Stimulated activated CD8-positive, alpha-beta memory T cell treated with anti-CD3 and anti-CD28 coated beads, Interleukin-2, amount 100 ng/mL, for 1 hour (primary cell): ENCODE measurements at places on chromosomes 6 and 20.
A peak's percentile ranks its signal among the peaks of the same experiment; 100 is the strongest.

- no peak for DNase-seq
Measured at GRCh38 chr6:32271429-32271828, 47.6 kb upstream of the NOTCH4 start.

DNA sequence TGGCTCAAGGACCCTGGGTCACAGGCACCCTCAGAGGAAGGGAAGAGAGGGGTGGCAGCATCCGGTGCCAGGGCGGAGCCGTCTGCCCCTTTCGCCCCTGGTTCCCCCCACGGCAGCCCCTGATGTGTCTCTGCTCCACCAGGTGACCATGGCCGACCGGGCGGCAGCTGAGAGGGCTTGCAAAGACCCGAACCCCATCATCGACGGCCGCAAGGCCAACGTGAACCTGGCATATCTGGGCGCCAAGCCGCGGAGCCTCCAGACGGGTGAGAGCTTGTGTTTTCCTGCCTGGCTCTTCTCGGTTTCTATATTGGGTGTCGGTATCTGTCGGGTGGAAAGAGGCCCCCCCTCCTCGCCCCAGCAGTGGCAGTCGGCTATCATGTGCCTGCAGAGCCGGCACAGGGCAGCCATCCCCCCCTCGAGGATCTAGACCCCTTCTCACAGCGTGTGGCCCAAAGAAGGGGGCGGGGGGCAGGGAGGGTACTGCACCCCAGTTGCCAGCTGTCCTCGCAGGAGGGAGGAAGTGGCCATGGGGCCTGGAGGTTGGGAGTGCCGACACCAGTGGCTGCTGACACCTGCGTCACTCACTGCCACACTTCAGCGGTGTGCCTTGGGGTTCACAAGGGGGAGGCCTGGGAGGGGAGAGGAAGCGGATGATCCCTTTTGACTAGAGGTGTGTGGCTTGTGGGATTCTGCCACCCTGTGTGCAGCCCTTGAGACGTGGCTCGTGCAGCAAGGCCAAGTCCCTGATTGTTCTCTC, 1.5 kb downstream of the RBM38 start:
- peak; percentile 46 for DNase-seq

GRCh38 chr20:19599200-19599599, 158.9 kb upstream of the RIN2 start:
- DNase-seq: no peak

GRCh38 chr6:42971746-42972327, 7.1 kb downstream of the PEX6 start:
- no peak for DNase-seq

DNA sequence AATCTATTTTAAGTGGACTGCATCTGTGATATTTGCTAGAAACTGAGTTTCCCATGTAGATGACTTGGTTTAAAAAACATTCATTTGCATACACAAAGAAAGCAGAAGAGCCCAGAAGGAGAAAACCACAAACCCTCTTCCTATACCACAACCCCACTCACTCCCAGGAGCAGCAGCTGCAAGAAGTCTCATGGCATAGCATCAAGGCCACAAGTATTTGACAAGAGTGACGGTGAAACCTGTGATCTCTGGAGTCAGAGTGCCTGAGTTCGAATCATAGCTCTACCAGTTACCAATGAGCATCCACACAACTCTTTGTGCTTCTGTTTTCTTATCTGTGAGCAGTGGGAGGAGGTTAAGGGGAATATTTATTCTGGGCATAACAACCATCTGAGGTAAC, 44.7 kb upstream of the SIRPG start:
- no peak for DNase-seq

- no peak for DNase-seq
Measured at GRCh38 chr6:125773387-125774341, 17.1 kb upstream of the NCOA7 start.

DNA sequence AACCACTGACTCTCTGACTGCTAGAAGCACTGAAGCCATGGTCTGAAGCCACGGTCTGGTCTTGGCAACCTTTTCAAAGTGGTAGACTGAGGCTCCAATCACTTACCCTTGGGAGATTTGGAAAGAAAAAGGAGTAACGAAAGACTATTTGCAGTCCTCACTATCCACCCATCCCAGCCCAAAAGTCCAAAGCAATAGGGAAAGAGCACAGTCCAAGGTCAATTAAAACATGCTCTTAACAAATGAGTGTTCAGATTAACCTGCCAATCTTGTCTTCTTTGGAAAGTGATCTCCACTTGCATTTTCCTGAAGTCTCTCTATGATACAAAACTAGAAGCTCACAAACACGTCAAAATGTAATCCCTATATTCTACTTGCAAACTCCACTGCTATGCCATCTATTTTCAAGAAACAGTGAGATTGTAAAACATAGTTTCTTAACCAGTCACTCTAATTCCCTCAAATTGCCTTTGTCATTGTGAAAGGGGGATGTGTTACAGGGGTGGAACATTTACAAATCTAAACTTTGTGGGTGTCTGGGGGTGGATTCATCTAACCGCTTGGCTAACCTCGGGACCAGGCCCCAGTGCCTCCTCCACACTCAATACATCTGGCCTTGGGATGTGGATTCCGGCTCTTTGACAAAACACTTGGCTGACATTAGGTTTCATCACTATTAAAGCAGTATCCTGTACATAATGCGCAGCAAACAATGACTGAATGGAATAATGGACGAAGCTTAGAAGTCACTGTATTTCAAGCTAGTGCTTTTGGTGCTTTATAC, 56.4 kb downstream of the B4GALT5 start:
- no peak for DNase-seq

DNA sequence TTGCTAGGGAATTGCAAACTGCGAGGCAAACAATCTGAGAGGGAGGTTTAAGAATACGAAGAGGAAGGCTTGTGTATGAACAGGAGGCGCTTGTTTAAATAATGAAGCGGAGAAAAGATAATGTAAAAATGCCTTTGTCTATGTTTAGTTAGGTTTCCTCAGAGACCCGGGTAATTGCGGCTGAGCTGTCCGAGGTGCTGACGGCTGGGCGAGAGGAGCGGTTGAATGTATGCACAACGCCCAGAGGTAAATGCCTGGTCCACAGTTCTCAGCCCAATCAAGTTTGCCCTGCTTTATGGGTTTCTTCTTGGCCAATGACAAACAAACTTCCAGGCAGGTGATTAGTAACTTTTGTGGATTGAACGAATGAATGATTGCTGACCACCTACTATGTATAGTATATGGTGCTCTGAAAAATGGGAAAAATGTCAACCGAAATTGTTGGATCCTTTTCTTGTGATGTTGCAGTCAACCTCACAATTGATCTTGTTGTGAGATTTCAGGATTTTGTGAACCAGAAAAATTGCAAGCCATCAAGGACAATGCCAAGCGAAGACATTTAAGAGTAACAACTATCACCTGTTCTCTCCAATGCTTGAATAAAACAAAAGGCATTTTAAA, 38.3 kb upstream of the SLC32A1 start:
- no peak for DNase-seq

DNA sequence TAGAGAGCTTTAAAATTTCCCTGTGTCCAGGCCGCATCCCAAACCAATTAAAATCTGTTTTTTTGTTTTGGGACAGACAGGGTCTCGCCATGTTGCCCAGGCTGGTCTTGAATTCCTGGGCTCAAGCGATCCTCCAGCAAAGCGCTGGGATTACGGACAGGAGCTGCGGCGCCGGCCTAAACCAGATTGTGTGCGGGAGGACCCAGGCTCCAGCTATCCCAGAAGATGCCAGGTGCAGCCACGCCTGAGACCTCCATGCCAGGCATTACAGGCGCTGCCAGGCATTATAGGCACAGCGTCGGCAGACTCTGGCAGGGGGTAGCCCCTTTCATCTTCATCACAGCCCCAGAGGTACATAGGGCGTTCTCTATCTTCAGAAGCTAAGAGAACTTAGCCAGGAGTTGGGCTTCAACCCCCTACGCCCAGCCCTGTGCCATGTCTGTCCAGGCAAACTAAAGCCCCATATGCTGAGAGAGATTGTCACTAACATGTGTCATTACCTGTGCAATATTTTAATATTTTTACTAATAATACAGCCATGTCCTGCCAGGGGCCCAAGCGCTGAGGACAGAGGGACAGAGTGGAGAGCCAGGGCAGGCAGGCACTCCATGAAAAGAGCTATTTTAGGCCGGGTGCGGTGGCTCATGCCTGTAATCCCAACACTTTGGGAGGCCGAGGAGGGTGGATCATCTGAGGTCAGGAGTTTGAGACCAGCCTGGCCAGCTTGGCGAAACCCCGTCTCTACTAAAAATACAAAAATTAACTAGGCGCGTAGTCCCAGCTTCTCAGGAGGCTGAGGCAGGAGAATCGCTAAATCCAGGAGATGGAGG, 9.8 kb upstream of the GRM4 start:
- DNase-seq: no peak

GRCh38 chr20:35837577-35838195, 65.9 kb downstream of the PHF20 start:
- DNase-seq: no peak

- no peak for DNase-seq
Measured at GRCh38 chr6:106527979-106528378, 101.3 kb downstream of the RTN4IP1 start.

GRCh38 chr6:14910692-14911547, 334.9 kb upstream of the JARID2 start:
- DNase-seq: no peak

- no peak for DNase-seq
Measured at GRCh38 chr20:16132036-16132798, 441.0 kb downstream of the KIF16B start.

DNA sequence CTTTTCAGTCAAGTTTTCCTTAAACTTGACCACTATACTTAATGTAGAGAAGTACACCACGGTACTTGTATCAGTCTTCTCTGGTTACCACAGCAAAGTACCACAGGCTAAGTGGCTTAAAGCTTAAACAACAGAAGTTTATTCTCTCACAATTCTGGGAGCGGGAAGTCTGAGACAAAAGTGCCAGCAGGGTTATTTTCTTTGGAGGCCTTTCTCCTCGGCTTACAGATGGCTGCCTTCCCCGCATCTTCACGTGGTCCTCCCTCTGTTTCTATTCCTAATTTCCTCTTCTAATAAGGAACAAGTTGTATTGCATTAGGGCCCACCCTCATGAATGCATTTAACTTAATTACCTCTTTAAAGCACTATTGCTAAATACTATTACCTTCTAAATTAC, 258.0 kb downstream of the PLCB1 start:
- DNase-seq: no peak

DNA sequence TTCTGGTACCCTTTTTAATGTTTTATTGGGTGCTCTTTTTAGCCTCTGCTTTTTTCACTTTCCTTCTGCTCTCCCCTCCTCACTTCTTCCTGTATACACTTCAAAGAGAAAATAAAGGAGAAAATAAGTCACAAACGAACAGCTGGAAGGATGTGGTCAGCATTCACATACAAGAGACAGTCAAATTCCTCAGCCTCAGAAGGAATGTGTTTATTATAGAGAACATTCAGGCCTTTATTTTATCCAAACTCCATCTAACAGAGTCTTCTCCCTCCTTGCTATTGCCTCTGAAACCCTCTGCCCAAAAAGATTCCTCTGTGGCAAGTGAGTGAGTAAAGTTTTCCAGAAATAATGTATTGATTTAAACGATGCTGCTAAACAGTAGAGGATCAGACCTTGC, 490.4 kb downstream of the FRK start:
- no peak for DNase-seq

- DNase-seq: no peak
Measured at GRCh38 chr20:20513720-20514119, 145.8 kb downstream of the INSM1 start.

DNA sequence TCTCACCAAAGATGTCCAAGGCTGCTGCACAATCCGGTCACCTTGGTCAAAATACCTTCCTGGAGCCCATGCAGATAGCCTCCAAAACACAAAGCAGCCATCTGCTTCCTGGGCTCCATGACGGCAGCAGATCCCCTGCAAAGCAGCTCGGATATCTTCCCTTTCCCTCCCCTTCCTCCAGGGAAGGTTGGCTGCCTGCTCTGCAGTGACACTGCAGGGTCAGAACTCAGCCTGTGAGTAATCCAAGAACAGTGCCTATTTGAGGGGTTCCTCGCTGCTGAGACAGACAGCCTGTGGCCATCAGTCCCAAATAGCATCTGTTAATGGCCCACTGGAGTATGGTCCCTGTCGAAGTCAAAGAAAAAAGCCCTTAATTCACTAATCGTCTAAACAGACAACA, 270.8 kb downstream of the PREX1 start:
- no peak for DNase-seq

GRCh38 chr6:116030770-116031169, 29.9 kb downstream of the FRK start:
- no peak for DNase-seq

DNA sequence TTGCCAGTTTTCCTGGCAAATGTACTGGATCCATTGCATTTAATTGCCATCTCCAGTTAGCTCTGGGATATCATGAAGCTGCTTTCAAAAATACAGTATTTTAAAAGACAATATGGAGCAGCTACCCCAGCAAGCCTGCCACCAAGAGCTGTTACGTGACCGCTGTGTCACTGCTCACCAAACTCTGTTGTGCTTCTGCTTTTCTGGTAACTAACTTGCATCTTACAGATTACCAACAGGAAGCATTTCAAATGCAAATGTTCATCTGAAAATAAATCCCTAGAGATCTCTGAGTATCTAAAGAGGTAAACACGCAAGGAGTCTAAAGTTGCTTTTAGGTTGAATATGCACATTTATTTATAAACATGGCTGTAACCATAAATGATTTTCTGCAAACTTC, 1008.3 kb downstream of the KIF16B start:
- DNase-seq: no peak

DNA sequence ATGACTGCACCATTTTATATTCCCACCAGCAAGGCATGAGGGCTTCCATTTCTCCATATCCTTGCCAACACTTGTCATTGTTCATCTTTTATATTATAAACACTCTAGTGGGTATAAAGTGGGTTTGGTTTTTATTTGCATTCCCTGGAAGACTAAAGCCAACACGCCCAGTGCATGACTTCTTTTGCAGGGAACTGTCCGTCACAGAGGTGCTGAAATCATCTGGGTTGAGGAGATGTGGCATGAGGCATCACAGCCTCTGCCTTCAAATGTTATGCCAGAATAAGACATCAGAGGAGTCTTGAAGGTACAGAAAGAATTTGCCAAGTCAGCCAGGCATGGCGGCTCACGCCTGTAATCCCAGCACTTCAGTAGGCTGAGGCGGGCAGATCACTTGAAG, 29.9 kb upstream of the FAM210B start:
- DNase-seq: no peak

DNA sequence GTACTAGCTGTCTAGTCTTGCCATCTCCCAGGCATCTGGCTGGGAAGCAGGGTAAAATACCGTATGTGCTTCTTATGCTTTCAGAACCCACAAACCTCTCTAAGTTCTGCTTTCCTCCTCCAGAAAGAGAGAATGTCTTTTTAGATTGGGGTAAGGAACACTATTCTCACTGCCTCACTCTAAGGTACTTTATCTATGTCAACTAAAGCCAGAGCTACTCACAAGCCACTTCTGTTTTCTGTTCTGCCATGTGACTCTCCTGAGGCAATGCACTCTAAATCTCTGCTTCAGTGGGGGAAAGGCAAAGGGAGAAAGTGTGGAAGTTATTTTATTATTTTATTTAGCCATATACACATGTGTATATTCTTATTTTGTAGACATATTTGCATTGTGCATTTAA, 15.6 kb downstream of the MEP1A start:
- DNase-seq: no peak

GRCh38 chr6:87729965-87730719, 28.1 kb upstream of the AKIRIN2 start:
- DNase-seq: no peak

GRCh38 chr6:51571168-51571567, 516.2 kb downstream of the PKHD1 start:
- DNase-seq: no peak
